ENCODE measurements at places on chromosomes 3 and 15. TPM values are rescaled to one million over a fixed set of nuclear protein-coding genes. Genes with fewer than 3 reads are reported as not detected.

Gene GMNC
- 0.29 TPM for total RNA-seq

Gene SLC22A13
- total RNA-seq, result under 0.01 TPM

Gene CHRFAM7A
- 1.6 TPM for total RNA-seq

Gene BOC
- total RNA-seq, result not detected

Gene MORF4L1
- total RNA-seq, result 370 TPM

Gene LRRC31
- total RNA-seq, result not detected

Gene PLSCR1
- total RNA-seq, result 68.9 TPM

Gene PFKFB4
- 4.9 TPM for total RNA-seq

Gene GHRL
- 0.33 TPM for total RNA-seq

Gene LRRIQ4
- total RNA-seq, result 0.19 TPM

Gene PAQR9
- not detected for total RNA-seq

Gene CAPN3
- total RNA-seq, result 0.96 TPM

Gene ARGFX
- total RNA-seq, result not detected

Gene RNU5B-1
- not detected for total RNA-seq

Gene ECE2
- not detected for total RNA-seq

Gene COL6A5
- not detected for total RNA-seq

Gene RNF7
- total RNA-seq, result 94.1 TPM

Gene NRG4
- total RNA-seq, result not detected

Gene SAXO2
- 1.8 TPM for total RNA-seq

Gene BCHE
- total RNA-seq, result 3.8 TPM

Gene SLC6A20
- not detected for total RNA-seq

Gene TMED3
- 121 TPM for total RNA-seq

Gene CEMIP
- total RNA-seq, result 0.19 TPM

Gene RAD54L2
- 39.8 TPM for total RNA-seq

Gene PLCH1
- total RNA-seq, result 0.33 TPM

Gene EPHB1
- total RNA-seq, result 3.6 TPM

Gene GAP43
- not detected for total RNA-seq

Gene GOLGA6L4
- total RNA-seq, result 2.0 TPM

Gene CCDC39
- total RNA-seq, result not detected

Gene OR5K2
- total RNA-seq, result not detected

Gene NR2E3
- 0.19 TPM for total RNA-seq

Gene LRRC2
- total RNA-seq, result 0.10 TPM

Gene ILDR1
- total RNA-seq, result not detected

Gene SIDT1
- total RNA-seq, result 0.10 TPM

Gene CADPS
- not detected for total RNA-seq

Gene SPRED1
- 24.5 TPM for total RNA-seq

Gene SYNM
- 5.6 TPM for total RNA-seq

Gene UACA
- total RNA-seq, result 119 TPM

Gene TRPM1
- 0.38 TPM for total RNA-seq

Data from vein endothelial cell (primary cell).